ENCODE measurements at places on chromosomes 4 and X.

DNA sequence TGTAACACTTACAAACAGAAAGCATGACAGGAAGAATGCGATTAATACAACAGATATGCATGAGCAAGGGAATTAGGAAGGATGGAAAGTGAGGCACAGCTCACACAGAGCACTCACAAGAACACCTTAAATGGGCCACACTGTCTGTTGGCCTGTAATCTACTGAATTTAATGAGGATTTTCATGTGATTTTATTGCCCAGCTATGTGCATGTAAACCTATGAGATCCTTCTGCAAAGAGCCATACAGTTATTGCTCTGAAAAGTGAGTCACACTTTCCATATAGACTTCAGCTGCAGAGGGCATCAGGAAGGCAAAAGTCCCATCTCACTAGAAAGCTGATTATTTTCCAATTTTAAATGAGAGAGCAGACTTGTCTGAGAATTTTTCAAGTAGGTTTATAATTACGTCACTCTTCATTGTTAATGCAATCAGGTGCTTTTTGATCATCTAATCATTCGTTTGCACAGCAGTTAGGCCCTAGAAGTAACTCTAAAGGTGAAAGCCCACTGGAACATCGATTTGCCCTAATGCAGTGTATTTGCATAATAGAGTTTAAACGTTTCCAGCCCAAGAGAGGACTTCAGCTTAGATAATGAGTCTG, 832.7 kb upstream of the INTU start:
- no peak for DNase-seq

GRCh38 chr4:133865612-133866327, 335.8 kb downstream of the PABPC4L start:
- peak; percentile 52 for DNase-seq

DNA sequence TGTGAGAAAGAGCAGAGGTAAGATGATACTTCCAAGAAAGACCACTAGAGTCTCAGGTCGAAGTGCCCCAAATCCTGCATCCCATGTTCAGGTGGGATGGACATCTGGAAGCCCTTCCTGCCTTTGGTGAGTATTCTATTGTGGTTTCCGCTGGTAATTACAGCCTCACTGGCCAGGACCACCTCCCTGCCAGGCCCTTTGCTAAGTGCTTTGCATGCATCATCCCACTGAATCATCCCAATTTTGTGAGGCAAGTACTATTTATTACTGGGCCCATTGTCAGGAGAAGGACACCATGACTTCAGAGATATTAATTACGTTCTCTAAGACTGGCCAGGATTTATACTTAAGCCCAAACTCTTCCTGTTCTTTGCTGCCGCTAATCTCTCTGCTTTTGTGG, 10.7 kb upstream of the PASD1 start:
- DNase-seq = no peak

DNA sequence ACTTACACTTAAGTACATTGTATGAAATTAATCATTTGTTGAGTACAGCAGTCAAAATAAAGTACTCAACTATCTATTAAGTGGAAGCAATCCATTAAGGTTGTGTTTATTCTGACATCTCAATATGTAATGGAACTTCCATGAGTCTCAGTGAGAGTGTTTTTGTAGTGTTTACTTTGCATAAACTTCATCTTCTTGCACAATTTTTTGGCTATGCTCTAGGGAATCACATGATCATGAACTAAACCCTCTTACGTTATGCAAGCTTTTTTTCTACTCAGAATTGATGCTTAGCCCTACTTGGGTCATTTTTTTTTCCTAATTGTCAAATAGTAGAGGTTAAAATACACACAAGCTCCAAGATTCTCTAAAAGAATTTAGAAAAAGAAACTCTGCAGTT, 21.1 kb upstream of the PIGA start:
- no peak for DNase-seq

DNA sequence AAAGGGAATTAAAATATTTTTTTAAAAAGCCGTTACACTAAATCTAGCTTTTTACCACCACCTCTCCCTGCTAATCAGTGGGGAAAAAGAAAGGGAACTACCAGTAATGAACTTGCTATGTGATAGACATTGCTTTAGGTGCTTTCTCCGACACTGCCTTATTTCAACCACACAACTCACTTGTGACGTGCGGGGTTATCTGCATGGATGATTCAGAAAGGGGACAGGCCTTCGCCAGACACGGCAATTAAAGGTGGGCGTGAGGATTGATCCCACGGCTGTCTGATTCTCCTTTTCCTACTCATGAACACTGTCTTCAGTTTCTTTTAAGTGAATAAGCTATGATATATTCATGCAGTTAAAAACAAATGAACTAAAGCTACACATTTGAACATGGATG, 882 bp upstream of the CXCR3 start:
- DNase-seq = no peak

DNA sequence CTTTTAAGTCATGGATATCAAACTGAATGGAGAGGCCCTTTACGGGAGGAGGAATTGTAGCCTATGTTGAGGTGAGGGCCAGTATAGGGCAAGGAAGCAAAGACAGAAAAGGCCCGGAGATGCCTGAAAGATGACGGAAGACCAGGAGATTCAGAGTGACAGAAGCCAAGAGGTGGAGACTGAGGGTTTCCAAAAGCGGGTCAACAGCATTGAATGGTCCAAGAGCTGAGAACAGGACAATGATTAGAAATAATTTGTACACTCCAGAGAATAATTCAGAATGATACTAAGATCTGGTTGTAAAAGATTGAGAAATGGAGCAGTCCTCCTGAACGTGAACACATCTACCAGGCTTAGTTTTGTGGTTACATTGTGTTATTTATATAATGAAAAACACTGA, 45.5 kb upstream of the ZNF518B start:
- no peak for DNase-seq

DNA sequence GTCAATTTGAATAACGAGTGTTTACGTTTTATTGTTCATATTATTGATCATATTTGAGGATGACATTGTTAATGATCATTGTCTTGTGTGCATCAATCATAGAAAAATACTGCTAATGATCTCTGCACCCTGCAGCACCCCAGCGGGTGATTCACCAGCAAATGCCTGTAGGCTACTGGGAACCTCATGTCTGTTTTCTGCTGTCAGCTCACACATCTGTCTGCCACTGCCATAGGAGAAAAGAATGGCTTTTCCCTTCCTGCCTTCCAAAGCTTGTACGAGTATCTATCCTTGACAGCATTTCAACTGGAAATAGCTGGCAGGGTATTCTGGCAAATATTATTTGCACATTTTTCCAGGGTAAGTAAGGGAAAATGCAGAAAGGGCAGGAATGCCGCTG, 272.1 kb upstream of the TRAM1L1 start:
- no peak for DNase-seq

- DNase-seq = no peak
Observed at GRCh38 chr4:17757621-17758020, 23.8 kb downstream of the FAM184B start.

DNA sequence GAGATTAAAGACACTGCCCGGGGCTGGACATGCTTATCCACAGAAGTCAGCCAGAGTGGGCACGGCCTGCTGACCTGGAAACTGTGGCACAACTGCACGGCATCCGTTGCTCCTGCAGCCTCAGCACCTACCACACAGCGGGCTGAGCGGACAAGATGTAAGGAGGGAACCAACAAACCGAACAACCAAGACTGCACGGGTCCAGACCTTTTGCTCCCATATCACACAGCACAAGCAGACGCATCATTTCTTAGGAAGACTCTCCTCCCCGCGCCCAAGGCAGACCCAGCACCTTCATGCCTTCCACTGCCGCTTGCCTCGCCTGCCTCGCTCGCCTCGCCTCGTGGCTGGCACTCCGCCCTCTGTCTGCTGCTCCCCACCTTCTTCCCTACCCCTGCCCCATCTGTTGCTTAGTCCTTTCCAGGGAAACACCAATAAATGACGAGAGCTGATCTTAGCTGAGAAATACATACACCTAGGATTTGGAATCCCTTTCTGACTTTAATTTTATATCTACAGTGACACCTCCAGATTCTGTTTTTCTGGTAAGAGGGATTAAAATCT, 79.0 kb downstream of the AFAP1 start:
- DNase-seq = no peak

- no peak for DNase-seq
Observed at GRCh38 chr4:92658318-92658717, 354.6 kb downstream of the GRID2 start.

- DNase-seq = no peak
Observed at GRCh38 chrX:19745077-19745476, 142.3 kb downstream of the SH3KBP1 start.

- DNase-seq = no peak
Observed at GRCh38 chr4:61400439-61401038, 200.4 kb downstream of the ADGRL3 start.

DNA sequence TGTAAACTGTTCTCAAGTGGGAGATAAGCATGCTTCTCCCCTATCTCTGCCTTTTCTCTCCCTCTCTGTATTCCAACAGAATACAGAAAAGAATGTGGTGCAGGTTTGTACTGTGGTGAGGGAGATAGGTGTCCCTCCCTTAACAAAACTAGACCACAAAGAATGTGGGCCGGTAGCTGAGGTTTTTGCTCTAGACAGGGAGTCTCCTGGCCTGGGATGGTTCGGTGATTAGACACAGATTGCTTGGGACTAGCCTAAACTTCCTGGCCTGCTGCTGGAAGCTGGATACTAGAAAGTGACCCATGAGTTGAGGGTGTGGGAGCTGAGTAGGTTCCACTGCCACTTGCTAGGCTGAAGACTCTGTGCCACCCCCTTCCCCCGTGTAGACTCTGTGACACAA, 143.0 kb downstream of the CXXC4 start:
- DNase-seq = no peak

GRCh38 chrX:69309074-69309792, 144.0 kb upstream of the PJA1 start:
- peak; percentile 57 for DNase-seq

DNA sequence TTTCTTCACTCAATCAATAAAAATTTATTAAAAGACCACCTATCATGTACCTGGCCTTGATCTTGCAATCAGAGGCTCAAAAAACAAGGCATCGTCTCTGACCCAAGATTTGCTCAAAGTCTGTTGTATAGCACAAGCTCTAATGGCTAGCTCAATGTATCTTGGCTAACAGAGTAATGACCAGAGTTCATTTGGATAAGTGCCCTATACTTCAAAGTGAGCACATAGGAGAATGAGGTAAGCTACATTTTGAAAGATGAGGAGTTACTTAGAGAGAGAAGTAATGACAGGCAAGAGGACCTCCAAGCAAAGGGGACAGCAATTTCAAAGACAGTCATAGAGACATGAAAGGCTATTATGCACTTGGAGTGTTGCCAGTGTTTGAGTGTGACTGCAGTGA, 22.9 kb upstream of the GABRQ start:
- DNase-seq = no peak

- no peak for DNase-seq
Observed at GRCh38 chr4:106096454-106096853, 201.2 kb downstream of the NPNT start.

All from HT-29 (cell line).